ENCODE measurements at places on chromosomes 5 and 9.

DNA sequence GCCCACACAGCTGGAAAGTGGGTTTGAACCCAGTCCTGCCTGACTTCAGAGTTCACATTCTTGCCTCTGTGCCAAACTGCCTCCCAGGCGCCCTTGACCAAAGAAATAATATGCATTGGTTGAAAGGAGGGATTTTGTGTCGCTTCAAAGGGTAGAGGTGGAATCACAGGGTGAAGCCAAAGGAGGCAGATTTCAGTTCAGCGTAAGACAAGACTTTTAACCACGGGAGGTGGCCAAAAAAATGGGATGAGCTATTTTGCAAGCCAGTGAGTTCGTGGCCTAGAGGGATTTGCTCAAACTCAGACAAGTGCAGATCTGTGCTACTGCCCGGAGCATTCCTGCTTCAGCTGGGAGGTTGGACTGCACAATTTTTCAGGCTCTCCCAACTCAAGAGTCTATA is 57.6 kb upstream of the RANBP3L start:
- DNase-seq: no peak

- no peak for DNase-seq
Measured at GRCh38 chr5:114822863-114823262, 346.8 kb downstream of the TRIM36 start.

DNA sequence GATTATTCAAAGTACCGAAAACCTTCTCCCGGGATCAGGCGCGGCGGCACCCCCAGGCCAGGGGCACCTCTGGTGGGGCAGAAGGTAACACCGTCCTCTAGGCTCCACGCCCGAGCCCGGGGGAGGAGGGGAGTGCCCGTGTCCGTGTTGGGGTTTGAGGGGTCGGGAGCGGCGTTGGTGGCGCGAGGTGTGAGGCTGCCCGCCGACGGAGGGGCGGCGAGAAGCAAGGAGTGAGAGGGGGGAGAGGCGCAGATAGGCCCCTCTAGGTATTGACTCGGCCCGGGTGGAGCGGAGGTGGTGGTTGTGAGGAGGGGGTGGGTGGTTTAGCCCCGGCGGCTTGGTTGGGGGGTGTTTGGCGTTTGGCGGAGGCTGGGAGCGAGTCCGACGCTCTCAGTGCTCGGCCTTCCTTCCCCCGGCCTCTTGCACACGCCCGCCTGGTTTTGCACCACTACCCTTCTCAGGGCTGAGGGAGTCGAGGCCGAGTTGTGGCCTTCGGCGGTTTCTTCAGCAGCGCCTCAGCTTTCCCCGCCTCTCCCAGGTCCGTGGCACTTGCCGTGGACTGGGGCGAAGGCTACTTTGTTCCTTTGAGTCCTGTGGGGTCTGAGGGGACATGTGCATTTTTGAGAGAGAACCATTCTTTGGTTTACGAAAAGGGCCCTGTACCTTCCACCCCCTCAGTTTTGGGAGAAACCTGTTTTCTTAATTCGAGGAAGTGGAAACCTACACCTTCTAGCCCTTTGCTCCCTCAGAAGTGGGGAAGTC is 450 bp downstream of the GPBP1 start:
- no peak for DNase-seq

DNA sequence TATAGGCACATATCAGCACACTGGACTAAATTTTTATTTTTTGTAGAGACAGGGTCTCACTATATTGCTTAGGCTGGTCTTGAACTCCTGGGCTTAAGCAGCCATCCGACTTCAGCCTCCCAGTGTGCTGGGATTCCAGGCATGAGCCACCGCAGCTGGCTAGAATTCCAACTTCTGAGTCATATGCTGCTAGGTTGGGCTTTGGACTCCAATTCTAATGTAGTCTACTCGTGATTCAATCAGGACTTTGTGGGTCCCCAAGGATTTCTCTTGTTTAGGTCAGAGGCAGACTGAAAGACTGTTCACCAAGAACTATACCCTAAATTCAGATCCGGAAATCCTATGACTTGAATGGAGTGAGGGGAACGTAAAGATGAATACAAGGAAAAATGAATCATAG is 68.2 kb upstream of the CHD1 start:
- no peak for DNase-seq

DNA sequence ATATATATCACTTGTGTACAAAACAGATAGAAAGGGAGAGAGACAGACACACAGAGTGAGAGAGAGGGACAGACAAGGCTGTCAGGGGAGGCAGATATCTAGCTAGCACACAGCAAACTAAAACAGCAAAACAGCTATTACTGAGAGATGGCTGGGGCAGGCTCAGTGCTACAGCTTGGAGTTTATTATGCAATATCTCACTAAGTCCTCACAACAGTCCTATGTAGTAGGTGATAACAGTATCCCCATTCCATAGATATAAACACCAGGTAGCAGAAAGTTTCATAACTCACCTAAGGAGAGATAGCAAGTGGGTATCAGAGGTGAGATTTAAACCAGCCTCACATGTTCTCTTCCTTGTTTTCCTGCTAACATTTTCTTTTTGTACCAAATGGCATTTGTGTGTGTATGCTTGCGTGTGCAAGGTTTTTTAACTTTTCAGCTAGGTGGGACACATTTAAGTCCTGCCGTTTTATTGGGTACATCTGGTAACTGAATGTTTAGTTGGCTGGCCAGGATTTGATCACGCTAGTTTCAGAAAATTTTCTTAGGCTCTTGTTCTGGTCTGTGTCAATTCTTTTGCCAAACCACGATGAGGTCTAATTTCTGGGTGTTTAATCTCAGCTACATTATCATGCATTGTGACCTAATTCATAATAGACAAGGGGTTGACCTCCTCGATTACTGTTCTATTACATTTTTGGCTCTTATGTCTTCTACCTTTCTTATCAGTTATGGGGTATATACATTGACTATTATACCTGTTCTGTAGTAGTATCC is 105.1 kb downstream of the LMNB1 start:
- no peak for DNase-seq

- no peak for DNase-seq
Measured at GRCh38 chr5:39083968-39084367, 9.8 kb upstream of the RICTOR start.
